Neural crest cell (in vitro differentiated cells): ENCODE measurements at places on chromosomes 5 and 9.

GRCh38 chr5:54135042-54135441, 175.3 kb downstream of the ARL15 start:
- no peak for DNase-seq
- no peak overlapping the region for H3K4me3 ChIP-seq
- no peaks in the 10 kb centered on the region for H3K4me1 ChIP-seq
- no peaks in the 10 kb centered on the region for H3K36me3 ChIP-seq

DNA sequence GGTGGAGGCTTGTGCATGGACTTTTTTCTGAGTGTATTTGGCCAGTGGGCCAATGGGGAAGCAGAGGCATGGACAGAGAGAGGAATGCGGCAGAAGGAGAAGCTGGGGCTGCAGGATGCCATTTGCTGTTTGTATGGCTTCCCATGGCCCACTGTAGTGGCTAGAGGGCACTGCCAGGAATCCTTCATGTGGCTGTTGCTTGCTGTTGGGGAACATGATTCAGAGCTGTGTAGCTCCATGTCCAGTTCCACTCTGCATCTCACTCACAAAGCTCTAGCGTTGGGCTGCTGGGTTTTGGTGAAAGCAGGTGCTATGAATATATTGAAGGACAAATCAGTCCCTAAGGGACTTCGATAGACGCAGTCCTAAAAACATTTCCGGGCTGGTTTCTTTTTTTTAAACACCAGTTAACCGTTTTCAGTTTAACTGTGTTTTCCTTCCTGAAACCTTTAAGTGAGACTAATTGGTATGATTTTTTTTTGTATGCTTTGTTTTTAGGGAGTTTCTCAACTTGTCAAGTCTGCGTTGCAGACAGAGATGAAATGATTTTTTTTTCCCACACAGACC, 51.3 kb downstream of the SLC22A5 start:
- H3K4me1 ChIP-seq: peaks cover 14% of the 10 kb centered on the region
- no peak for DNase-seq
- no peaks in the 10 kb centered on the region for H3K27me3 ChIP-seq
- H3K4me3 ChIP-seq: no peak overlapping the region
- no peak overlapping the region for H3K27ac ChIP-seq
- H3K36me3 ChIP-seq: no peaks in the 10 kb centered on the region

- no peak overlapping the region for H3K27ac ChIP-seq
- DNase-seq: no peak
- H3K36me3 ChIP-seq: peaks cover 10% of the 10 kb centered on the region
- H3K4me3 ChIP-seq: peak overlapping the region; percentile 72
These were observed 4.6 kb downstream of the ZNF367 start for GRCh38 chr9:96413302-96414221.

DNA sequence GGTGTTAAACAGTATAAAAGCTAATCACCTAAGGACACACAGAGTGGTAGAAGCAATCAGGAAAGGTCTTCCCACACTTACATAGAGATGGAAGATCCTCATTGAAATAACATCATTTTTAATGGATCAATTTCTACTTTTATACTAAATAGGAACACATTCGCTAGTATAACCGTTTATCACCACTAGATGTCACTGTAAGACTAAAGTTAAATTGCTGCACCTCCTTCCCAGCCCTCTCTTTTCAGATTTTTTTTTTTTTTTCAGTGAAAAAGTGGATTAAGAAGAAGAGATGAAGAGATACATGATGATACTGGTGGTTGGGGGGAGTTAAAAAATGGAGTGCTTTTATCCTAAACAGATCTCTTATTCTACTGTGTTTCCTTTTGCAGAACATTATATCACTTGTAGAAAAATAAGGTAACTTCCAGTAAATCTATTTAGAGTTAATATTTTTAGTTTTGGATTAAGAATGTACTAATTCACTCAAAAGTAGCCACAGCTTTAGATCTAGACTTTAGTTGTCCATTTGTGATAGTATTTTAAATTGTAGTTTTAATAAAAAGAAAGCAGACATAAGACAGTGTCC, 116.9 kb upstream of the ARRDC3 start:
- peaks cover 28% of the 10 kb centered on the region for H3K4me1 ChIP-seq
- no peaks in the 10 kb centered on the region for H3K27me3 ChIP-seq
- peak overlapping the region; percentile 3 for H3K4me3 ChIP-seq
- H3K36me3 ChIP-seq: no peaks in the 10 kb centered on the region
- no peak overlapping the region for H3K27ac ChIP-seq
- DNase-seq: no peak

- no peak overlapping the region for H3K27ac ChIP-seq
- no peak for DNase-seq
- H3K27me3 ChIP-seq: peaks cover 20% of the 10 kb centered on the region
- H3K4me3 ChIP-seq: peak overlapping the region; percentile 86
- H3K4me1 ChIP-seq: peaks cover 30% of the 10 kb centered on the region
- H3K36me3 ChIP-seq: no peaks in the 10 kb centered on the region
These were observed 550 bp downstream of the CORO2A start for GRCh38 chr9:98191671-98192502.

- no peak overlapping the region for H3K4me3 ChIP-seq
- peaks cover 2% of the 10 kb centered on the region for H3K27me3 ChIP-seq
- no peak for DNase-seq
- H3K4me1 ChIP-seq: peaks cover 7% of the 10 kb centered on the region
- no peak overlapping the region for H3K27ac ChIP-seq
These were observed 19.1 kb upstream of the NEK6 start for GRCh38 chr9:124238546-124239140.
